HCT116 (cell line): ENCODE measurements at places on chromosomes 2 and 18. TPM values are rescaled to one million over a fixed set of nuclear protein-coding genes. Genes with fewer than 3 reads are reported as not detected.

PJVK gene
- total RNA-seq: 2.6 TPM

NAPG gene
- total RNA-seq: 28.0 TPM

SLC5A7 gene
- not detected for total RNA-seq

CTAGE1 gene
- not detected for total RNA-seq

FER1L5 gene
- 0.91 TPM for total RNA-seq

GRCh38 chr2:72300147-72300684 is 152.6 kb upstream of the CYP26B1 start:
- no peaks in the 10 kb centered on the region for H3K27me3 ChIP-seq
- DNase-seq: no peak
- no peaks in the 10 kb centered on the region for H3K36me3 ChIP-seq
- H3K27ac ChIP-seq: no peak overlapping the region
- H3K4me1 ChIP-seq: no peaks in the 10 kb centered on the region
- no peak overlapping the region for H3K4me3 ChIP-seq

DNA sequence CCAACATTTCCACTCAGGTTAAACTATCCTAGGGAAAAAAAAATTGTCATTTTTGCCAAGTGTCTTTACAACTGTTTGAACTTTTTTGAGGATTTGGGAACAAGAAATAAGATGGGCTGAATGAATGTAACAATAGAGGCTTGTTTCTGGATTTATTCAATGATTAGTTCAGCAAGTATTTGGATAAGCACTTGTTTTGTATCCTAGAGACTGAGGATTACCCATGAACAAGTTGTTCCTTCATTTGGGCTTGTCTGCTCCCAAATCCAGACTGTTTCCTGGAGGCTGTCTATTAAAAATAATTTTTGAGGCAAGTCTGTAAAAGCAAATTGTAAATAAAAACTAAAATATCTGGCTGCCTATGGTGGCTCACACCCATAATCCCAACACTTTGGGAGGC is 62.0 kb upstream of the CSRNP3 start:
- H3K4me3 ChIP-seq: no peak overlapping the region
- DNase-seq: no peak
- H3K36me3 ChIP-seq: no peaks in the 10 kb centered on the region
- no peaks in the 10 kb centered on the region for H3K4me1 ChIP-seq

GRCh38 chr18:36593001-36593400 is 235.8 kb downstream of the TPGS2 start:
- no peaks in the 10 kb centered on the region for H3K4me1 ChIP-seq
- H3K36me3 ChIP-seq: no peaks in the 10 kb centered on the region
- DNase-seq: no peak
- no peaks in the 10 kb centered on the region for H3K27me3 ChIP-seq
- no peak overlapping the region for H3K27ac ChIP-seq

DNA sequence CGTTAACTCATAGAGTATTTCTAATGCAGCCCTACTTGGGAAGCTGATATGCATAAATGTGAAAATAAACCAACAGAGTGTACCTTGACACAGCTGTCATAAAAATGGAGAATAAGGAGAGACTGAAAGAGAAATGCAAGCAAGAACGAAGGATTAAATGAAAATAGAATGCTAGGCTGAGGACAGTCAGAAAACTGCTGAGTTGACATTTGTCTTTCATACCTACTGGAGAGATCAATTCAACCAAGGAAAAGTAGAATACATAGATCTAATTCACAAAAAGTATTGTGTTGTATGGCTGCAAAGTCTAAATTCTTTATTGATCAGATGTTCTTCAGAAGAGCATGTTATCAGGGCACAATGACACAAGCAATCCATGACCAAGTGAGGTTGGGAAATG is 112.0 kb downstream of the EPHA4 start:
- H3K4me3 ChIP-seq: no peak overlapping the region
- peaks cover 28% of the 10 kb centered on the region for H3K27me3 ChIP-seq
- H3K4me1 ChIP-seq: no peaks in the 10 kb centered on the region

DNA sequence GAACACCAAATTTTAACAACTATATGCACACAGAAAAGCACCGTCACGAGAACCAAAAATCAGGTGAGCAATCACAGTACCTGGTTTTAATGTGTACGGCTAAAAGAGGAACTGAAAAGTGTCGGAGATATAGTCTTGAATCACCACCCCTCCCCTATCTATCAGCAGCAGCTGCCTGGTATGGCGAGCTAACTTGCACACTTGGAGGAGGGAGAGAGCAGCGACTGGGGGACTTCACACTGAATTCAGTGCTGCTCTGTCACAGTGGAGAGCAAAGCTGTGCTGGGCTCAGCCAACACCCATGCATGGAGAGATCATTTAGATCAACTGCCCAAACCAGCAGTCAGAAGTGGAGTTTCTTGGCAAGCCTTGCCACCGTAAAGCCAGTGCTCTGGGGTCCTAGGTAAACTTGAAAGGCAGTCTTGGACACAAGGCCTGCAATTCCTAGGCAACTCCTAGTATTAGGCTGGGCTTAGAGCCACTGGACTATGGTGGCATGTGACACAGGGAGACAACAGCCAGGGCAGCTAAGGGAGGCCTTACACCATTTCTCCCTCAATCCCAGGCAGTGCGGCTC is 89.2 kb upstream of the CD226 start:
- no peaks in the 10 kb centered on the region for H3K36me3 ChIP-seq
- DNase-seq: no peak
- no peaks in the 10 kb centered on the region for H3K27me3 ChIP-seq
- no peak overlapping the region for H3K4me3 ChIP-seq
- H3K4me1 ChIP-seq: no peaks in the 10 kb centered on the region

DNA sequence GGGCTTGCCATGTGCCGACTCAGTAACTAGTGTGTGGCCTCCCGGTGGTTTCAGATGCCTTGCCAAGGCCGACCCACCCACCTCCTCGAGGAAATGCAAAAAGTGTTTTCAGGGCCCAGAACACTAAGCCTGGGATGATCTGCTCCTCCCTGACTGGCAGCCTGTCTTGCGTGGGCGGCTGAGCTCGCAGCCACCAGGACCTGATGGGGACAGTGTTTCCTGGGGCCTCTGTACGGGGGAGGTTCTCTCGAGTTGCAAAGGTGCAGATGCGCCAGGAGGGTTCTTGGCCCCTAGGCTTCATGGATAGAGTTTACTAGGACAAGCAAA is 85.2 kb downstream of the GLI2 start:
- no peaks in the 10 kb centered on the region for H3K36me3 ChIP-seq
- no peak for DNase-seq
- peaks cover 6% of the 10 kb centered on the region; the same call in 1 of the 2 replicates for H3K4me1 ChIP-seq
